Spleen (tissue), 13 donors: ENCODE measurements at places on chromosomes 7 and 10. TPM values are rescaled to one million over a fixed set of nuclear protein-coding genes. Genes with fewer than 3 reads are reported as not detected.
A peak's percentile ranks its signal among the peaks of the same experiment; 100 is the strongest.

GRK5 gene
- total RNA-seq: 65.9 TPM

- no peaks in the 10 kb centered on the region for H3K27me3 ChIP-seq
- H3K36me3 ChIP-seq: no peaks in the 10 kb centered on the region
- no peak for DNase-seq
- H3K4me3 ChIP-seq: no peak overlapping the region
- peaks cover 3% of the 10 kb centered on the region for H3K4me1 ChIP-seq
- no peak overlapping the region for H3K27ac ChIP-seq
Observed at GRCh38 chr10:48227213-48227612, 47.3 kb downstream of the FRMPD2 start.

- no peaks in the 10 kb centered on the region for H3K4me1 ChIP-seq
- H3K27me3 ChIP-seq: no peaks in the 10 kb centered on the region
- H3K27ac ChIP-seq: no peak overlapping the region
- no peak overlapping the region for H3K4me3 ChIP-seq
- DNase-seq: no peak
Observed at GRCh38 chr10:100303724-100304319, 17.3 kb upstream of the BLOC1S2 start.

DNA sequence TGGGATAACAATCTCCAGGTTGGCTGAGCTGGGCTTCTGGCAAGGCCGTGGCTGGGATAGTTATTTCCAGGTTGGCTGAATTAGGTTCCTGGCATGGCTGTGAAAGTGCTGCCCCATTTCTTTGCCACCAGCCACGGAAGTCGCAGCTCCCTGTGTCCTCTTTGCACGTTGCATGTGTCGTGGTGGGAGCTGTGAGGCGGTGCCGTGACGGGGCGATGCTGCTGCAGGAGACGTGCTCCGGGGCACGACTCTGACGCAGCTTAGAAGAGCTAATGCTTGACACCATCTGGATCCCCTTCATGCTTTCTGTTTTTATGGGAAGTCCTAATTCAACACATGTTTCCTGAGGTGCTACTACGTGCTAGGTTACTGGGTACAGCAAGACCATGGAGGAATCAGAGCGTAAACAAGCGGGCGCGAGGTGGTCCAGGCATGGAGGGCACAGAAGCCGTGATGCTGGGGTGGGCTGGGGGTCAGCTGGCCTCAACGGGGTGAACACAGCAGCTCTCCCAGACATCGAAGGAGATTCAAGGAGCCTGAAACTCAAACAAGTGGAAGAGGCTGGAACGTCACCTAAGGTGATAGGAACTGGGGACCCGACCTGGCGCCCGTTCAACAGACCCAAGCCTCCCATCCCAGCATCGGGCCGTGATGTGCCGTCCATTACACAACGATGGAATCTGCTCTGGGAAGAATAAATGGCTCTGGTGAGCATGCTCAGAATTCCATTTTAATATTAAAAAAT lies 407.1 kb downstream of the DNAJB6 start:
- no peaks in the 10 kb centered on the region for H3K36me3 ChIP-seq
- no peaks in the 10 kb centered on the region for H3K4me1 ChIP-seq
- H3K27me3 ChIP-seq: no peaks in the 10 kb centered on the region
- no peak overlapping the region for H3K4me3 ChIP-seq

DNA sequence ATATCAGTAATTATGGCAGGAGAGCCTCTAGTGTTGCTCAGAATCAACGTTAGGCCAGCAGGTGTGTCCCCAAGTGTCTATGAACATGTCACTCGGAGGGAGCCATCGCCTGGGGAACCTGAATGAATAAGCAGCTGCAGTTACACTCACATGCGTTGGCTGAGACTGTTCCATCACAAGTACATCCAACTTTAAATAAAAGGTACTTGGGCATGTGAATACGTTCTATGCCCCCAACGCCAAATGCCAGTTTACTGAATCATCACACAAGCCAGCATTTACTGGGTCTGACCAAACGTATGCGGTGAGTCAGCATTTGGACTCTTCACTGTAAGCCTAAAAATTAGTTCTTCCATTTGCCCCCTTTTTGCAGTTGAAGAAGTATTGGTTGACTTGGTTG lies 207.6 kb upstream of the PLXNA4 start:
- H3K4me3 ChIP-seq: no peak overlapping the region
- no peaks in the 10 kb centered on the region for H3K4me1 ChIP-seq
- DNase-seq: no peak
- peaks cover 50% of the 10 kb centered on the region for H3K36me3 ChIP-seq
- H3K27me3 ChIP-seq: no peaks in the 10 kb centered on the region

GRCh38 chr10:112634096-112634830 lies 187.2 kb downstream of the VTI1A start:
- H3K27me3 ChIP-seq: no peaks in the 10 kb centered on the region
- no peak overlapping the region for H3K4me3 ChIP-seq
- no peak for DNase-seq
- H3K27ac ChIP-seq: no peak overlapping the region

TYW1B gene
- 3.5 TPM for total RNA-seq

DNA sequence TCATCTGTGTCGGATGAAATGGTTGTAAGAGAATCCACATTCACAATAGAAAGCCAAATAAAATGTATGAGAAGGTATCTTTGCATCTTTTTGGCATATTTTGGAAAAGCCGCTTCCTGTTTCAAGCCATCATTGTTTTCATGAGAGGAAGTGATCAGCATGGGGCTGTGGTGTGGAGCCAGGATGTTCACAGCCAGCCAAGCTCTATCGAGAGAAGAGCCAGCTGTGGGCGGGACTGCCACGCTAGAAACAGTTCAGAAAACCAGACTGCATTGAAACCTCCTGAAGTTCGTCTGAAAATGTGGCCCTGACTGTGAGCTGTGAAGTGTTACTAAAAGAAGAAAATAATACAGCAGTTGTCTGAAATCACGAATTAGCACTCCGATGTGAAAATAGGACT lies 21.2 kb upstream of the NPS start:
- no peaks in the 10 kb centered on the region for H3K27me3 ChIP-seq
- H3K27ac ChIP-seq: no peak overlapping the region
- no peak overlapping the region for H3K4me3 ChIP-seq
- no peak for DNase-seq

SEM1 gene
- 42.0 TPM for total RNA-seq

DNA sequence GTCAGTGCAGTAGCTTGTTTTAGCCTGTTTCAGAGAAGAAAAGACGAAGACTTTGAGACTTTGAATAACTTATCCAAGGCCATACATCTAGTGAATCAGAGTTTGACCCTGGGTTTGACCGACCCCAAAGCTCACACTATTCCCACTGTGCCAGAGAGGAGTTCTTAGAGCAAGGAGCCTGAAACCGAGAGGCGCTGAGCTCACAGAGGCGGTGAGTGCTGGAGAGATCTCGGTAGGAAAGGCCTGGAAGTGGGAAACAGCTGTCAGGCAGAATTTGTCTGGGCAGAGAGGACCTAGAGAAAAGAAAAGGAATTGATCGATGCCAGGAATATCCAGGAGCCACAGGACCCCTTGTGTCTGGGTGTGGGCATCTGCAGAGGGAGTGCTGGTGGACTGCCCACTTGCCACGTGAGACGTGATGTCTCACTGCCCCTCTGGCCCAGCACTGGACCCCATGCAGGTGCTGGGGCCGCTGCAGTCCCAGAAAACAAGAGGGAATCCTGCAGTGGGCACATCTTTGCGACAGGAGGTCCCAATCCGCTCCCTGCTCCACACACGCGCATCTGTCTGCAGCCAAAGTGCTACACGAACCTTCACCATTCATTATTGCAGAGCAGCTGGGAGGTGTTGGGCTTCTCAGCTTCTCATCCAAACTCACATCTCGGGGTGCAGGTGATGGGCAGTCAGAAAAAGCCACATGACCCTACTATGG lies 6.2 kb downstream of the CALML3 start:
- H3K27me3 ChIP-seq: no peaks in the 10 kb centered on the region
- H3K36me3 ChIP-seq: no peaks in the 10 kb centered on the region
- H3K4me1 ChIP-seq: no peaks in the 10 kb centered on the region
- H3K4me3 ChIP-seq: no peak overlapping the region
- no peak overlapping the region for H3K27ac ChIP-seq
- peak; percentile 47 for DNase-seq

CDK14 gene
- 49.2 TPM for total RNA-seq

RSBN1L gene
- 25.5 TPM for total RNA-seq

- H3K4me3 ChIP-seq: no peak overlapping the region
- H3K27ac ChIP-seq: peak overlapping the region; percentile 41
- peak; percentile 30 for DNase-seq
- H3K27me3 ChIP-seq: no peaks in the 10 kb centered on the region
- no peaks in the 10 kb centered on the region for H3K36me3 ChIP-seq
Observed at GRCh38 chr10:79050896-79051555, 17.7 kb upstream of the ZMIZ1 start.

GRCh38 chr7:3832199-3832598 lies 531.1 kb downstream of the SDK1 start:
- H3K27me3 ChIP-seq: no peaks in the 10 kb centered on the region
- H3K4me3 ChIP-seq: no peak overlapping the region
- H3K27ac ChIP-seq: no peak overlapping the region
- no peaks in the 10 kb centered on the region for H3K4me1 ChIP-seq
- H3K36me3 ChIP-seq: no peaks in the 10 kb centered on the region
- DNase-seq: no peak

DNA sequence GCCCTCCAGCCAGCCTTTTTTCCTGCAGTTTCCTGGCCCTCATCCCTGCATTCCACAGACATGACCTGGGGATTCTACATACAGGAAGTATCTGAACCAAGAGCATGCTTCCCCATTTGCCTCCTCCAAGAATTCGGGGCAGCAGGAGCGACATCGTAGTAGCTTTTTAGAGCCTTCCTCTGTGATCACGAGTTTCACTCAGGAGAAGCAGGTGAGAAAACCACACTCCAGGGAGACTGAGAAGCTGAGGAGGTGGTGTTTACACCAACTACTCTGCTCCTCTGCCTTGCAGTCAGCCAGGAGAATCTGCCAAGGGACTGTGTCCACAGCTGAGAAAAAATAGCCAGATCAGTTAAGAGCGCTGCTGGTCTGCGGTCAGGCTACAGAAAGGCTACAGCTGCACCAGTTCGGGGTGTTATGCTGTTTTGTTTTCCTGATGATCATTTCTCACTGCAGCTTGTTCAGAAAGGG lies 54.1 kb downstream of the HSPA12A start:
- no peaks in the 10 kb centered on the region for H3K27me3 ChIP-seq
- H3K4me1 ChIP-seq: no peaks in the 10 kb centered on the region
- no peak for DNase-seq

SIRT1 gene
- 27.4 TPM for total RNA-seq

TAS2R5 gene
- total RNA-seq: 4.1 TPM

DNA sequence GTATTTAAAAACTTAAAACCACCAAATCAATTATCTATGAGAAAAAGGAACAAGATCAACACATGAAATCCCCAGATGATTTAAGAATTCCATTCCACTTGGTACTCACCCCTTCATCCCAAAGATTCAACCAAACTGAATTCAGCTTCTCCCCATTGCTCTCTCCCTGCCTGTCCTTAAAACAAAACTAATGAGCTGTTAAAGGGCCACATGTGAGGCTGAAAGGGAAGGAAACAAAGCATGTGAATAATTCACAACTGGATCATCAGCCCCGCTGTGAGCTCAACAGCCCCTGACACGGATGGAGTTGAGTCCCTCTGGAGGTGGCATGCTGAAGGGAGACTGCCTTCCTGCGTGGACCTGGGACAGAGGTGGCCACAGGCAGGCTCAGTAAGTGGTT lies 32.9 kb downstream of the VOPP1 start:
- H3K4me3 ChIP-seq: no peak overlapping the region
- no peak overlapping the region for H3K27ac ChIP-seq
- H3K27me3 ChIP-seq: no peaks in the 10 kb centered on the region
- no peak for DNase-seq

GRCh38 chr7:107644309-107644974 lies 16.2 kb upstream of the SLC26A4 start:
- H3K4me1 ChIP-seq: peaks cover 9% of the 10 kb centered on the region
- no peaks in the 10 kb centered on the region for H3K27me3 ChIP-seq
- no peak overlapping the region for H3K4me3 ChIP-seq
- no peak for DNase-seq
- H3K27ac ChIP-seq: no peak overlapping the region

- no peak overlapping the region for H3K4me3 ChIP-seq
- no peak overlapping the region for H3K27ac ChIP-seq
- H3K4me1 ChIP-seq: no peaks in the 10 kb centered on the region
- H3K27me3 ChIP-seq: no peaks in the 10 kb centered on the region
Observed at GRCh38 chr7:45071528-45071927, 17.2 kb downstream of the NACAD start.

GET4 gene
- total RNA-seq: 36.9 TPM

RNF133 gene
- total RNA-seq: 0.37 TPM

GRCh38 chr10:11712744-11713143 lies 29.4 kb upstream of the ECHDC3 start:
- DNase-seq: no peak
- H3K27me3 ChIP-seq: no peaks in the 10 kb centered on the region
- no peak overlapping the region for H3K4me3 ChIP-seq
- no peaks in the 10 kb centered on the region for H3K36me3 ChIP-seq
- H3K27ac ChIP-seq: no peak overlapping the region

NOLC1 gene
- total RNA-seq: 37.2 TPM

RAPGEF5 gene
- total RNA-seq: 247 TPM

- H3K27ac ChIP-seq: no peak overlapping the region
- no peaks in the 10 kb centered on the region for H3K27me3 ChIP-seq
- H3K4me3 ChIP-seq: no peak overlapping the region
- H3K4me1 ChIP-seq: no peaks in the 10 kb centered on the region
- peaks cover 8% of the 10 kb centered on the region for H3K36me3 ChIP-seq
Observed at GRCh38 chr7:27997188-27997707, 183.3 kb downstream of the JAZF1 start.

C10orf67 gene
- total RNA-seq: not detected

DNA sequence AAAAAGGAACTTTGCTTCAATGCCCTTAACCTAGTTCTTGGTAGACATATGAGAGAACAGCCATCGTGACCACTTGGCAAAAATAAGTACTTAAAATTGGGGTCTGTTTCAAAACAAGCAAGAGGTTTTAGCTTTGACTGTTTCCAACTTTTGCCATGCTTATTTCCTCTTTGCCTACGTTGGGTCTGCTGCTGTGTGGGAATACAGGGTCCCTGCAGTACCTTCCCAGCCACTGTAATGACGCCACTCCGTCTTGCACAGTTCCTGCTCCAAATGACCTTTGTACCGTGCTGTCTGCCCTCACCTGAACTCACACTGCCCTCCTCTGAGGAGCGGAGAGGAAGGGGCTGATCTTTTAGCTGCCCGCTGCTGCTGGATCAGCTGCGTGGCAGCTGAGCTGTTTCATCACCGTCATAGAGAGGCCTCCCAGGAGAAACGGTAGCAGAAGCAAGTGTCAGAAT lies 133.1 kb downstream of the MAPK8 start:
- H3K4me3 ChIP-seq: no peak overlapping the region
- no peaks in the 10 kb centered on the region for H3K27me3 ChIP-seq

NUTM2E gene
- not detected for total RNA-seq

GRCh38 chr10:76236356-76236755 lies 804.9 kb downstream of the LRMDA start:
- H3K36me3 ChIP-seq: no peaks in the 10 kb centered on the region
- DNase-seq: no peak
- no peaks in the 10 kb centered on the region for H3K4me1 ChIP-seq

- H3K36me3 ChIP-seq: peaks cover 34% of the 10 kb centered on the region
- no peaks in the 10 kb centered on the region for H3K27me3 ChIP-seq
- H3K27ac ChIP-seq: peak overlapping the region; percentile 81
- H3K4me3 ChIP-seq: peak overlapping the region; percentile 58
- peaks cover 64% of the 10 kb centered on the region for H3K4me1 ChIP-seq
Observed at GRCh38 chr7:93147363-93147762, 822 bp downstream of the SAMD9L start.

TAS2R41 gene
- not detected for total RNA-seq
